ENCODE measurements at places on chromosomes 5 and 9.

GRCh38 chr5:174139623-174140022 is 94.1 kb downstream of the NSG2 start:
- DNase-seq: no peak

DNA sequence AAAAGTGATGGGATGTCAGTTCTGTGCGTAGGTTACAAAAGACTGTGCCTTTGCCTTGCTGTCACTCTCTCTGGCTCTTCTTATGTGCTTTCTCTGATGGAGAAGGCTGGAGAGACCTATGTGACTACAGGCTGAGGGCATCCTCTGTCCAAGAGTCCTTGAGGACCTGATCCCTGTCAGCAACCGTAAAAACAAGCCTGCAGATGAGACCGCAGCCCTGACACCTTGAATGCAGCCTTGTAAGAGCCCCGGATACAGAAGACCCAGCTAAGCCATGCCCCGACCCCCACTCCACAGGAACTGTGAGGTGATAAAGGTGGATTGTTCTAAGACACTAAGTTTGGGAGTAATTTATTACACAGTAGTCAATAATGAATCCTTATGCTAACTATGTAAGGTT is 32.6 kb upstream of the FRRS1L start:
- DNase-seq: no peak

DNA sequence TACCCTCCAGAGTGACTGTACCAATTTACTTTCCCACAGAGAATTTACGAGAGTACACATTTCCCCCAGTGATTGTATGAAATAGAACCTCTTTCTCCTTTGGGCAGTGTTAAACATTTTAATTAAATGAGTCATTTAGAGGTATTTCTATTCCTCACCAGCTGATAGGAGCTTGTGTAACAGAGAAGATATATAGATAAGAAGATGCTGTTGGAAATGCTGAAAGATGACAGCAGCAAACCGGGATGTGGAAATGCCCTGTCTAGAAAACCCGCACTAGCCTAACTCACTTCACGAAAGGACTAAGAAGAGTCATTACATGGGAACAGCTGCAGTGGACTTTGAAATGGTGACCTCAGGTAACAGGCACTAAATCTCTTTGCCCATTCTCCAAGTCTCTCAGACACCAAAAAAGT is 68.3 kb downstream of the LPAR1 start:
- no peak for DNase-seq

DNA sequence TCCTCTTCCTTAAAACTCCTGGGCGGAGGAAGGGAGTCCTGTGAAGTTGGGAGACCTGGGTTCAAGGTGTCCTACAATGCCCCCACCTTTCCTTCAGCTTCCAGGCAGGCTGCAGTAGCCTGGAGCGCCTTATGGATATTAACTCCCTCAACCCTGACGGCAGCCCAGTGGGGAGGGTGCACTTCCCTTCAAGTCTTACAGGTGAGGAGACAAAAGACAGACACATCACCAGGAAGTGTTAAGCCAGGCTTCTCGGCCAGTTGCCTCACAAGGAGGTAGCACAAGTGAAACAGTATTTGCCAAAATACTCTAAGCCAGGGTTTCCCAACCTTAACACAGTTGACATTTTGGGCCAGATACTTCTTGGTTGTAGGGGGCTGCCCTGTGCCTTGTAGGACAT is 4.2 kb downstream of the TRIM7 start:
- no peak for DNase-seq

DNA sequence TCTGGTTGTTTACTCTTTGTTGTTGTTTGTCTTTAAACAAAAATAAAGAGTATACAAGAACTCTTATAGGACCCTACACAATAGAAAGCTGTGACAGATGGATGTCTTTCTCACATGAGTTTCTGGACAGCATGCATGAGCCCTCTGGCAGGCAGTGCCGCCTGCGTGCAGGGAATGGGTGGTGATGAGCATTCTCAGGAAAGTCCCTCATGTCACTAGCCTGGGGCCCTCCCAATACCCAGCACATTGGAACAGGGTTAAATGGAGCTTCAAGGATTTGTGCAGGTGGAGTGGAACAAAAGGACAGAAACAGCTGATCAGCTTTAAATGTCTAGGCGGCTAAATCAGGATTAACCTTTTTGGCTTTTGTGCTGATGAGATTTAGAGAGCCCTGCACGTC is 181.0 kb upstream of the CD180 start:
- DNase-seq: no peak

DNA sequence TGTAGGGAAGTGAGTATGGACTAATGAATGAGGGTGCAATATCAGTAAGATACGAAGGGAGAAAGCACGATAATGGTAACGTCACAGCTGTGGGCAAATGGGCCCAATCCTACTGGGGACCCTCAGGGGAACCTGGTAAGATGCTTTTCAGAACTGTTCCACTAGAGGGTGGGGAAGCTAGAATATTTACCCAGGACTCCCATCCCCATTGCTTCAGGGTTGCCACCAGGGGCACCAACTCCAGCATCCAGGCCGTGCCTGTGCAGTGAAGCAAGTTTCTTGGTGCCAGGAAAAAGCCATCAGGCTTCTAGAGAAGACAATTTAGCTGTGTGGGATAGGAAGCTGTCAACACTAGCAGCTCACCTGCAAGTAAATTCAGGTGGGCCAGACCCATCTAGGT is 409.3 kb downstream of the AGTPBP1 start:
- DNase-seq: no peak

DNA sequence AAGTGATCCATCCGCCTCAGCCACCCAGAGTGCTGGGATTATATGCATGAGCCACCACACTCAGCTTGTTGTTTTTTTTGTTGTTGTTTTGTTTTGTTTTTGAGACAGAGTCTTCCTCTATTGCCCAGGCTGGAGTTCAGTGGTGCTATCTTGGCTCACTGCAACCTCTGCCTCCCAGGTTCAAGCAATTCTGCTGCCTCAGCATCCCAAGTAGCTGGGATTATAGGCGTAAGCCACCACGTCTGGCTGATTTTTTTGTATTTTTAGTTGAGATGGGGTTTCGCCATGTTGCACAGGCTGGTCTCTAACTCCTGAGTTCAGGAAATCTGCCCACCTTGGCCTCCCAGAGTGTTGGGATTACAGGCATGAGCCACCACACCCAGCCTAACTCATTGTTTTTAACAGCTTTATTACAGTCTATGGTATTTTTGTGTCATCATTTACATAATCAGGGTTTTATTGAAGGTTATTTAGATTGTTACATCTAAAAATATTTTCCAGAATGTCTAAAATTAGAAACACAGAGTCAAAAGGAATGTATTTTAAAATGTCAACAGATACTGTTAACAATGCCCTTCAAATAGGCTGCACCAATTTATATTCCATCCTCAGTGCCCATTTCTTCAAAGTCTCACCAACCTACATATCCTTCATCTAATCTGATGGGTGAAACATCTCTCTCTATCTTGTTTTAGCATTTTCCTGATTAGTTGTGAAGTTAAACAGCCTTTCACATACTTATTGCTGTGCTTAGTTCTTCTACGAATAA is 18.6 kb downstream of the KIF3A start:
- DNase-seq: no peak

DNA sequence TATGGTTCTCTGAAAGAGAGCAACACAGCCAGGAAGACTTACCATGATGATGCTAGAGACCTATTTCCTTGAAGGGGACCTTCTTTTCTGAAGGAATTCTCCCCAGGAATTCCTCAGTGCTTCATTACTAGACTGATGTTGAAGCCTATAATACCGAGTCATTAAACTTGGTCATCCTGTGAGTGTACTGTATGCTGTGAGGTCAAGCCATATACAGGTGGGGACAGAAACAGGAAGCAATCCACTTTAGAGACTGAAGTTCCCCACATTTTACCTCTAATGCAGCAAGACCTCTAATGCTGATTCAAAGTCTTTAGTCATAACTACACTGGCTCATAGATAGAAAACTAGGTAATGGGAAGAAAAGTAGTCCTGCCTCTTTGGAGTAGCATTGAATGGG is 77.1 kb upstream of the RASEF start:
- no peak for DNase-seq

GRCh38 chr5:145806923-145807322 is 28.2 kb downstream of the PRELID2 start:
- DNase-seq: no peak

DNA sequence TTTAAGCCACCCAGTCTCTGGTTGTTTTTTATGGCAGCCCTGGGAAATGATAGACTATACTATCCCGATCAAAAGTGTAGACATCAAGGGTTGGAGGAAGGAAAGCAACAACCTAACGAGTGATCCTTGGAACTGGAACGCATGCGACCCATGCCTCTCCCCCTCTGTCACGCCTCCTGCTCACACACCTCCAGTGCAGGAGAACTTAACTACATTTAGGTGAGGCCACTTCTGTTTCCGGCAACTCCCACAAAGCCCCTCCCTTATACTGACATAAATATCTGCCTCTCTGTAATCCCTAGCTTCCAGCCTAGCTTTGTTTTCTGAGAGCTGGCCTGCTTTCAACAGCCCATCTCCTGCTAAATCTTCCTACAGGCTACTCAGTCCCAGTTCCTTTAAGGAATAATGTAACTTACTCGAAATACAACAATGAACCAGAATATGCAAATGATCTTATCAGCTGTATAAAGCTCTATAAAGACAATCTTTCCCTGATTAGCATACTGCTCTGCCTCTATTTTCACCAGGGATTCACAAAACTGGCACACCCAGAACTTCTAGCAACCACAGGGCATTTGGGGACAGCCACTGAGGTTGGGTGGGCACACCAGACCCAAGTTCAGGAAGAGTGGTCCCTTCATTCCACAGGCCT is 73.9 kb downstream of the GABBR2 start:
- DNase-seq: no peak

DNA sequence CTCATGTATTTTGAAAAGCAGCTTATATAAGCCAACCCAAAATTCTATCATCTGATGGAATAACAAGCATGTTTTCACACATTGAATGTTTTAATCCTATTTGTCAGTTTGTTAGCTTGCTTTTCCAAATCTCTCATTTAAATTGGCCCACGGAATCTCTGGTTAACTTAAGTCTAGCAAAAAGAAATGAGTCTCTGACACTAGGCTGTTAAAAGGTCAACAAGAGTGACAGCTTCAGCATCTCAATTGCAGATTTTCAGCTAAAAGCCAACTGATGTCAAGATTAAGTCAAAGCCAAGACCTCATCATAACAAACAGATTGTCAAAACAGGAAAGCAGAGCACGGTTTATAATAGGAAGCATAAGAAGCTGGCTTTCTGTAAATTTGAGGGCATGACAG is 49.4 kb upstream of the CDH9 start:
- DNase-seq: no peak

DNA sequence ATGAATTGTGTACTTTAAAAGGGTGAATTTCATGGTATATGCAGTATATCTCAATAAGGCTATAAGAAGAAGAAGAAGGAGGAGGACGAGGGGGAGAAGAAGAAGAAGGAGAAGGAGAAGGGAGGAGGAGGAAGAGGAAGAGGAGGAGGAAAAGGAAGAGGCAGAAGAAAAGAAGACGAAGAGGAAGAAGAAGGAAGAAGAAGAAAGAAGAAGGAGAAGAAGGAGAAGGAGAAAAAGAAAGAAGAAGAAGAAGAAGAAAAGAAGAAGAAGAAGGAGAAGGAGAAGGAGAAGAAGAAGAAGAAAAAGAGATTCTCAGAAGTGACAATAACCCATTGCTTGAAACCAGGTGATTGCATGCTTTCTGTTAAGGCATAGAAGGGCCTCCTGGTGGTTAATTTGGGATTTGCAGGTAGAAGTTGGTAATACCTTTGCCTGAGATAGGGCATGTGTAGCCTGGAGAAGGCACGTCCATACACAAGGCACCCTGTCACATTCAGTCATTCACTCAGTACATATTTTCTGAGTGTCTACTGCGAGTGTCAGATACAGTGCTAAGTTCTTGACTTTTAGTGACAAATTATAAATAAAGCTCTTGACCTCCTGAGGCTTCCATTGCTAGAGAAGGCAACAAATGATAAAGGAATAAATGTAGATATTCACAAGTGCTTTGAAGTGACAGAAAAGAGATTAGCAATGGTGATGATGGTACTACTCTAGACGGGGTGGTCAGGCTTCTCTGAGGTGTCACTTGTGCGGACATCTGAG is 231.3 kb downstream of the NPR3 start:
- DNase-seq: no peak

- DNase-seq: no peak
These were observed 7.5 kb downstream of the SYK start for GRCh38 chr9:90808890-90809685.

GRCh38 chr5:66585291-66585690 is 10.9 kb upstream of the MAST4 start:
- DNase-seq: no peak

DNA sequence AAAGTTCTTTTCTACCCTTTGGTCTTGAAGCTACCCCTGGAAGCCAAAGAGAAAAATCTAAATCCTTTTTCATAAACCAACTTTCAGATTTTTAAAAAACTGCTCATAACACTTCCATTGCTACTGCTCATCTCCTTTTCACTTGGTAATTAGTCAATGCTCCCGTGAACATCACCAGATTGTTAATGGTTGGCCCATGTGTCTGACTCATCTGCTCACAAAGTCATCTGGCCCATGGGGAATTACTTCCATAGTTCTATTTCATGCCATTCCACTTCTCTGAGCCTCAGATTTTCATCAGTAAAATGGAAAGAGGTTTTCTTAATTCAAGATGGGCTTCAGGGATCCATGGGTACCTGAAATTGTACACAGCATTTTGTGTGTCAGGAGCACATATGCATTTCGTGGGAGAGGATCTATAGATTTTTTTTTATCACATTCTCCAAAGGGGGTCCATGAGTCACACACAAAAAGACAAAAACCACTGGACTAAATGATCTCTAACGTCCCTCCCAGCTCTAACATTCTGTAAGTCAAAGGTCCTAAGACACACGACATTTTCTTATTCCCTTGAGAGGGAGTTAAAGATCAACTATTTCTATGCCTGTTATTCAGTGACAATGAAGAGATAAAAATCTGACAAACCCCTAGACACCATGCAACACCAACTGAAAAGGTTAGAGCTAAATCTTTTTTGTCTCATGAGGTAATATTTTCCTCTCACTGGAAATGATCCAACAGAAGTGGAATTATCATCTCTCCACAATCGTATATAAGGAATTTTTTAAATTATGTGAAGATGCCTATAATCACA is 75.4 kb downstream of the TEX10 start:
- DNase-seq: no peak

DNA sequence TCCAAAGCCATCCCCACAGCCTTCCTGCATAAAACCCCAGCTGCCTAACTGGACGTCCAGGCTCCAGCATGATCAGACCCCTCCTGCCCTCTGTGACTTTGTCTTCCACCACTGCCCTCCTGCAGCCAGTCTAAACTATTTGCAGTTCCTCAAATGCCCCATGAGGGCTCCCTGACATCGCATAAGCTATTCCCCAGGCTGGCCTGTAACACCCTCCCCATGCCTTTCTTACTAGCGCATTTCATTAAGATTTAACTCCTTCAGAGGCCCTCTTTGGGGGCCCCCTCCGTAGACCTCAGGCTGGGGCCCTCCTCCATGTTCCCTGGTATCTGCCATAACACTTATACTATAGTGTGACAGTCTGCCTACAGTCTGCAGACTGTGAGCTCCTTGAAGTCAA is 15.5 kb upstream of the SMIM23 start:
- DNase-seq: no peak

Measured in stimulated activated CD4-positive, alpha-beta T cell treated with anti-CD3 and anti-CD28 coated beads, Interleukin-12 subunit alpha, Interleukin-12 subunit beta, amount 100 ng/mL, for 24 hours (primary cell).